ENCODE measurements at places on chromosomes 4 and X.
A peak's percentile ranks its signal among the peaks of the same experiment; 100 is the strongest.

GRCh38 chrX:769796-770195, 139.2 kb downstream of the SHOX start:
- no peak for DNase-seq

- no peak for DNase-seq
These were observed 2.4 kb downstream of the ZMYM3 start for GRCh38 chrX:71251466-71251973.

DNA sequence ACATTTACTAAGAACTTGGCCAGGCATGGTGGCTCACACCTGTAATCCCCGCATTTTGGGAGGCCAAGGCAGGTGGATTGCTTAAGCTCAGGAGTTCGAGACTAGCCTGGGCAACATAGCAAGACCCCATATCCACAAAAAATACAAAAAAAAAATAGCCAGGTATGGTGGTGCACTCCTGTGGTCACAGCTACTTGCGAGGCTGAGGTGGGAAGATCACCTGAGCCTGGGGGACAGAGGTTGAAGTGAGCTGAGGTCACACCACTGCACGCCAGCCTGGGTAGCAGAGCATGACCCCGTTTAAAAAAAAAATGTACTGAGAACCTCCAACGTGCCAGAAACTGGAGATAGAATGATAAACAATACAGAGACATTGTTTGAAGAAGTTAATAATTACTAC, 8.0 kb downstream of the OPRPN start:
- no peak for DNase-seq

- DNase-seq = peak; percentile 16
These were observed 427 bp downstream of the ZNF182 start for GRCh38 chrX:48003367-48003757.

DNA sequence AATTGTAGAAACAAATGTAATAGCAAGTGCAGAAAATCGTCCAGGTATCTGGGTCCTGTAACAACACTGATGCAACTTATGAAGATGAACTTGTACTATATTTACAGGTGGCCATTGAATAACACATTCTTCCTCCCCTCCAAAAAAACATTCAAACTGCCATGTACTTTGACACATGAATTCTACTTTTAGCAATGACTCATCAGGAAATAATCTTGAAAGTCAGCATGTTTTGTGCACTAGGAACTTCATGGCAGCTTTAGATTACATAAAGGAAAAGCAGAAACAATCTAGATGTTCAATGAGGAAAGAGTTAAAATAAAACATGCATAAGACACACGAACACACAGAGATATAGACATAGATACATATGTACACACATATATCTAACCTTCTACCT, 2.5 kb downstream of the PABPC1L2A start:
- DNase-seq = no peak

- peak; percentile 1 for DNase-seq
These were observed 58.6 kb upstream of the PAGE1 start for GRCh38 chrX:49754233-49754857.
